ENCODE measurements at places on chromosomes 3 and 15. TPM values are rescaled to one million over a fixed set of nuclear protein-coding genes. Genes with fewer than 3 reads are reported as not detected.

DNA sequence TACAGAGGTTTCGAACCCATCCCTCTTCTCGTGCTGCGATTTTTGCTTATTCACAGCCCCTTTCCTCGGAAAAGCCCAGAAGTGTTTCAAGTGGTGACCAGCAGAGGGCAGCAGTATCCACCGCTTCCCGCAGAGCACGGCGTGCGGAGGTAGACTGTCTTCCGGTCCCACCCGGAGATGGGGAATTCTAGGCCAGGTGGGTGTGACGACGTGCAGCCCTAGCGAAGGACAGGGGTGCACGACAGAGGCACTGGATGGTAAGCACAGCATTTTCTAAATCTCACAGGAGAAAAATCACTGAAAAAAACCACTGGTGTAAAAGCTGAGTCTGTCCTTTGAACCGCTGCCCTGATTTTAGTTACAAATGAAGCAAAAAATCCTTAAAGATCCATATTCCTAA, 7.4 kb upstream of the PSMD6 start:
- H3K27me3 ChIP-seq, result no peaks in the 10 kb centered on the region
- peak overlapping the region; percentile 31 for H3K4me3 ChIP-seq
- H3K4me1 ChIP-seq, result peaks cover 31% of the 10 kb centered on the region
- peak overlapping the region; percentile 5 for H3K27ac ChIP-seq
- no peaks in the 10 kb centered on the region for H3K36me3 ChIP-seq

The GOLGA6A gene
- 6.0 TPM for total RNA-seq

The FBXW12 gene
- 2.0 TPM for total RNA-seq

The FGF12 gene
- 8.0 TPM for total RNA-seq

GRCh38 chr3:31027191-31027761, 132.8 kb upstream of the GADL1 start:
- no peaks in the 10 kb centered on the region for H3K4me1 ChIP-seq
- no peak overlapping the region for H3K27ac ChIP-seq
- DNase-seq, result no peak
- peaks cover 14% of the 10 kb centered on the region for H3K36me3 ChIP-seq
- no peaks in the 10 kb centered on the region for H3K27me3 ChIP-seq
- no peak overlapping the region for H3K4me3 ChIP-seq

DNA sequence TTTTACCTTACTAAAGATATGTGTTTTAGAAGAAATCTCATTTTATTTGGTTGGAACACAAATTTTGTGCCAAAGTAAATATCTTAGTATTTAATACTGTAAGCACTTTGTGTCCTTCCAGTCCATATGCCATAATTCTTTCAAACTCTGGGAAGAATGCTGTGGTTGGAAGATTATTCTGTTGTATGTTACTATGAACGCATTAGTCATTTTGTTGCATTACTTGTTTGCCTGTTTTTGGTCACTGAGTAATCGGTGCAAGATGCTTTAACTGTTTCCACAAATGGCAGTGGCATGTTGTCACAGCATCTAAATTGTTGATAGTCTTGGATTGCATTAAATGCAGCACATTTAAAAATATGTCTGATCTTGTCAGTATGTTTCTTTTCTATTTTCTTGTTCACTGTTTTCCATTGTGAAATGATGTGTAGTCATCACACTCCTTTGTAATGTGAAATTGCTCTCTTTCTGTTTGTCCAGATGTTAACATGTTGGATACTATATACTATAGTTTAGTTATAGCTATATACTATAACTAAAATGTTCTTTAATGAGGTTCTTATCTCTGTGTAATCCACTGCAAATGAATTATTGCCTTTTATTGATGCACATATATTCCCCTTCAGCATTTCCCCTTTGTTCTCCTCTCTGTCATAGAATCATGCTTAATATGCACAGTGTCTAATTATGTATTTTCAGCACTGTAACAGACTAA, 89.9 kb upstream of the FLNB start:
- DNase-seq, result no peak
- no peaks in the 10 kb centered on the region for H3K4me1 ChIP-seq

The MITF gene
- total RNA-seq, result 1.3 TPM

The ITGA11 gene
- 0.60 TPM for total RNA-seq

GRCh38 chr3:52682016-52682415, 3.7 kb downstream of the PBRM1 start:
- H3K4me1 ChIP-seq, result peaks cover 22% of the 10 kb centered on the region
- H3K27me3 ChIP-seq, result no peaks in the 10 kb centered on the region
- H3K4me3 ChIP-seq, result no peak overlapping the region
- DNase-seq, result no peak
- H3K27ac ChIP-seq, result peak overlapping the region; percentile 16

- H3K4me3 ChIP-seq, result no peak overlapping the region
- peaks cover 13% of the 10 kb centered on the region for H3K4me1 ChIP-seq
- no peaks in the 10 kb centered on the region for H3K36me3 ChIP-seq
These were observed 8.1 kb upstream of the CLDN11 start for GRCh38 chr3:170410428-170411029.

The ISG20 gene
- total RNA-seq, result 5.6 TPM

The MAPKAPK3 gene
- total RNA-seq, result 54.4 TPM
